Stimulated activated CD4-positive, alpha-beta T cell treated with anti-CD3 and anti-CD28 coated beads, Interleukin-4, amount 100 ng/mL, for 24 hours (primary cell): ENCODE measurements at places on chromosomes 1 and 21.

DNA sequence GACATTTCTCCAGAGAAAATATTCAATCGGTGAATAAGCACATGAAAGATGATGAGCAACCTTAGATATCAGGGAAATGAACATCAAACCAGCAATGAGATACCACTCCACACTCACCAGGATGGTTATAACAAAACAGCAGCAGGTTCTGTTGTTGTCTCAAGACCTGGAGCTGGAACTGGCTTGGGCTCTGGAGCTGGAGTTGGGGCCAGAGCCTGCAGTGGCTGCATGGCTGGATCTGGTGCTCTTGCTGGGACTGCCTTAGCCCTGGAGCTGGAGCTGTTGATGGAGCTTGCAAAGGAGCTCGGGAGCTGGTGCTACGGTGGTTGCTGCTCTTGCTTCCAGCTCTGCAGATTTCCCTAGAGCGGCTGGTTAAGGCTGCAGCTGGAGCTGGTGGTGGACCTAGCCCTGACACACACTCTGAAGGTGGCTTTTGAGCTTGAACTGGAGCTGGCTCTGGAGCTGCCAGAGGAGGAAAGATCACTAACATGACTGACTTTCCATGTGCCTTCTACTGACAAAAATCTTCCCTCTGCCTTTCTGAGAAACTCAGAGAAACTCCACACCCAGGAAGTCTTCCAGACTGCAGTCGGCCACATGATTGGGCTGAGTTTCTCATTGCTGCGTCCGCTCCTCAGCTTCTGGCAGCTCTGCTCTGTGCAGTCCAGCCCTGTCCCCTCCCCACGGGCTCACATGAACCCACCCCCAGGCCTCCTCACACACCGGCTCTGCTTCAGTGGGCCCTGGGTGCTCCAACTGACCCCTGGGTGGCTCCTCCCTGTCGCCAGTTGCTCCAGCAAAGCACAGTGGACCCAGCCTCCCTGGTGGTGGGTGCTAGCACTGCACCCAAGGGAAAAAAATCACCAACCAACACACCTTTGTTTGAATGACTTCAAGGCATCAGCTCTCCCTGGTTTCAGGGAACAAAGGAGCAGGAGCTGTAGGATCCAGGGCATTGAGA is 139.1 kb upstream of the FMN2 start:
- no peak for DNase-seq

- DNase-seq: no peak
These were observed 13.6 kb downstream of the SDCCAG8 start for GRCh38 chr1:243269461-243269801.

DNA sequence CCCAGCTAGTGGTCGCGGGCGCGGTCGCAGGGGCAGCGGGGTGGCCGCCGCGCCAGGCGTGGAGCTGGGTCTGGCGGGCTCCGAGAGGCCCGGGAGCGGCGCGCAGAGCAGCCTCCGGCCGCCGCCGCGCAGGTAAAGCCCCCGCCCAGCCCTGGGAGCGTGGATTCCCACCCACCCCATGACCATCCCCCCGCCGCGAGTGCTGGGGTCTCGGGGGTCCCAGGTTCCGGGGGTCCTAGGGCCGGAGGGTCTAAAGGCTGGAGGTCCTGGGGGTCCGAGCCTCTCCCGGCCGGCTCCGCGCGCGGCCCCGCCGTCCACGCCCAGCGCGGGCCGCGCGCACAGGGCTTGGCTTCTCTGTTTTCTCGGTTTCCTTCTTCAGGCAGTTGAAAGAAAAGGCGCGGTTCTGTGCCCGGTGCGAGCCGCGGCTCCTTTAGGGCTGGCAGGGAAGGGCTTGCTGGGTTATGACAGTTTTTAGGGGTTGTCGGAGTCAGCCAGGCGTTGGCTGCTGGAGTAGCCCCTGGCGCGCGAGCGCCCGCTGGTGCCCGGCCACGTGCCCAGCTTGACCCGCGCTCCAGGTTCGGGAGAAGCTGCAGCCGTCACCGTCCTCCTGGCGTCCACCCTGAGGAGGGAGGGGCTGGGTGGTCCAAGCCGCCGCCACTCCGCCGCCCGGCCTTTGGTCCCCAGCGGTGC is 359 bp downstream of the LRRC3 start:
- DNase-seq: peak; percentile 30

GRCh38 chr1:22225858-22226589 is 83.1 kb upstream of the WNT4 start:
- no peak for DNase-seq

GRCh38 chr1:201353186-201353940 is 24.1 kb downstream of the TNNT2 start:
- no peak for DNase-seq

DNA sequence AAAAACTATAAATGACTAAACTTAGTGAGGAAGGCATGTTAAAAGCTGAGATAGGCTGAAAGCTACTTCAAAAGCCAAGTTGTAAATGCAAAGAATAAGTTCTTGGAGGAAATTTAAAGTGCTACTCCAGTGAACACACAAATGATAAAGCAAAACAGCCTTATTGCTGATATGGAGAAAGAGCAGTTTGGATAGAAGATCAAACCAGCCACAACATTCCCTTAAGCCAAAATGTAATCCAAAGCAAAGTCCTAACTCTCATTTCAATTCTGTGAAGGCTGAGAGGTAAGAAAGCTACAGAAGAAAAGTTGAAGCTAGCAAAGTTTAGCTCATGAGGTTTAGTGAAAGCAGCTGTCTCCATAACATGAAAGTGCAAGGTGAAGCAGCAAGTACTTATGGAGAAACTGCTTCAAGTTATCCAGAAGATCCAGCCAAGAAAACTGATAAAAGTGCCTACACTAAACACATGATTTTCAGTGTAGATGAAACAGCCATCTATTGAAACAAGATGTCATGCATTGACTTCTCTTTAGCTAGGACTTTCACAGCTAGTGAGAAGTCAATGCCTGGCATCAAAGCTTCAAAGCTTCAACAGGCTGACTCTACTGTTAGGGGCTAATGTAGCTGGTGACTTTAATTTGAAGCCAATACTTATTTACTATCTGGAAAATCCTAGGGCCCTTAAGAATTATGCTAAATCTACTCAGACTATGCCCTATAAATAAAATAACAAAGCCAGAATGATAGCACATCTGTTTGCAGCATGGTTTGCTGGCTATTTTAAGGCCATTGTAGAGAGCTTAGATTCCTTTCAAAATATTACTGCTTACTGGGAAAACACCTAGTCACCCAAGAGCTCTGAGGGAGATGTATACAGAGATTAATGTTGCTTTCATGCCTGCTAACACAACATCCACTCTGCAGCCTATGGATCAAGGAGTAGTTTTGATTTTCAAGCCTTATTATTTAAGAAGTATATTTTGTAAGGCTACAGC is 188.6 kb downstream of the EIF4G3 start:
- DNase-seq: no peak

DNA sequence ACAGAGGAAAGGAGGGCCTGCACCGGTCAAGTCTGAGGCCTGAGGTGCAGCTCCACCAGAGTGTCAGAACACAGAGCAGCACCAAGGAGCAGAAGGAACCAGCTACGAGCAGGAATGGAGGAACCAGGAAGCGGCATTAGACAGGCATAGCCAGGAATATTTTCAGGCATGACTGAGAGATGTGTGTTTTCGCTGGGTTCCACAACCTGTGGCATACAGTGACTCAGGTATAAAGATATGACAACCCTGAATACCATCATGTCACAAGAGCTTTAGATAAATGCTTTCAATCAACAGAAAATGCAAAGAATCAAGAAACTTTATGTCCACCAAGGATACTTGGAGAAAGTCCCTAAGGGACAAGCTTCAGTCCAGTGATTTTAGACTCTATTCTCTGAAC is 189.3 kb upstream of the NRIP1 start:
- DNase-seq: no peak

DNA sequence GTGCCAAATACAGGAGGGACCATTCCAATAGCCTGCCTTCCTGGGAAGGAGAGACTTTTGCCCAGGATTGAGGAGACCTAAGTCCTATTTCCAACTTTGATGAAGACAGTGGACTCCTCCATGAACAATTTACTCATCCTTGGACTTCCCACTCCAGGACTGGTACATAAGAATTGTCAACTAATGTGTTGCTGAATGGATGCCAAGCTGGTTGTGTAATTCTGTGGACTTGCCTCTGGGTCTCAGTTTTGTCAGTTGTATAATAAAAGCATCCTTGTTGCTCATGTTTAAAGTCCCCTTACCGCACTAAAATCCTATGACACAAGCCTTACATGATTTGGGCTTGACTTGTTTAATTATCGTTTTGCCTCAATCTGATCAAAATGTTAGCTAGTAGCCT is 13.2 kb upstream of the ZP4 start:
- no peak for DNase-seq

- no peak for DNase-seq
These were observed 45.7 kb downstream of the SLC9A1 start for GRCh38 chr1:27109103-27109822.

DNA sequence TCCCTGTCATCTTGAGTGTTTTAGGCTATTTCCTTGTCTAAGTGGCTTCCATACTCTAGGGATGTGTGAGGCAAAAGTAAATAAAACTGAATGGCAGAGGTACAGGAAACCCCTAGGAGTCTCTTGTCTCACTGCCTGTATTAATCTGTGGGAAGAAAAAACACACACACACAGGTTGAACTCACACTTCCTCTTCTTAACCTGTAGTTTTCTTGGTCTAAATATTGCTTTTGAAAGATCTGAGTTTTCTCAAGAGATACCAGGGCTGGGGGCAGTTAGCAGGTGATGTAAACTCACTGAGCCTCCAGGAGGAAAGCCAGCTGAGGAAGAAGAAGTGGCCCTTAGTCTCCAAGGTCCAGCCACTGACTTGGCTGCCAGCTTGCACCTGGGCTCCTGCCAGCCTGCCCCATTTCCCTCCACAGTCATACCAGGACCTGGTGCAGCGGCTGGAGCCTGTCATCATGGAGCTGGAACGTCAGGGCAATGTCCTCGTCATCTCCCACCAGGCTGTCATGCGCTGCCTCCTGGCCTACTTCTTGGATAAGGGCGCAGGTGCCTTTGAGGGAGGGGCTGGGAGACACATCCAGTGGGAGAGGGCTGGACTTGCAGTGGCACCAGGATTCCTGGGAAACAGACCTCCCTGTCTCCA is 16.9 kb downstream of the PFKFB2 start:
- no peak for DNase-seq

DNA sequence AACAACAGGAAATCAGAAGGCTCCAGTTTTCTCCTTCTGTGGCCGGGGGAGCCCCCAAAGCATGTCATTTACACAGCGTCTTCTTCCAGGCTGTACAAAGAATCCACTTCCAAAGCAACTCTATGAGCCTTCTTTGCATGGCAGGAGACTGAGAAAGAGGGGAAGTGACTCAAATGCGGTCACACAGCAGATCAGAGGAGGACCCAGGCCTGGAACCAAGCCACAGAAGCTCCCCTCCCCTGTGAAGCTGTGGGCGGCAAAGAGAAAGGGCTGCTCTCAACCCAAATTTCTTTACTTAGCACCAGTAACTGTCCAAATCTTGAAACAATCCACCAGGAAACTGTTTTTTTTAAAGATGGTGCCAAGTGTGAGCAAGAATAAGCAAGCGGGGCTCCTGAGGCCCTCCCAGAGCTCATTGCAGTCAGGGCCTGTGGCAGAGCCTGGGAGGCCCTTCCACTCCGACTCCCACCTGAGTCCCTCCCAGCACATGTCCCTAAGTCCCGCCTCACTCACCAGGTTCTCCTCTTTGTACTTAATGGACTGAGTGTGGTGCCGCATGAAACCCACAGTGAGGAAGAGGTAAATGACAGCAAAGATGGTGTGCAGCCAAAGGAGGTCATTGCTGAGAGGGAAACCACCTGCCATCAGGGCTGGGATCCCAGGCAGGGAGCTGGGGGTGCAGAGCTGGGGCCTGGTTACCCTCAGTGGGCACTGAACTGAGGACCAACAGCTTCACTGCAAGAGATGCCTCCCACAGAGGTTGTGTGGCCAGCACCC is 15.9 kb downstream of the TMEM63A start:
- peak; percentile 79 for DNase-seq

- DNase-seq: peak; percentile 24
These were observed 55.9 kb downstream of the PCBP3 start for GRCh38 chr21:45699251-45699942.

DNA sequence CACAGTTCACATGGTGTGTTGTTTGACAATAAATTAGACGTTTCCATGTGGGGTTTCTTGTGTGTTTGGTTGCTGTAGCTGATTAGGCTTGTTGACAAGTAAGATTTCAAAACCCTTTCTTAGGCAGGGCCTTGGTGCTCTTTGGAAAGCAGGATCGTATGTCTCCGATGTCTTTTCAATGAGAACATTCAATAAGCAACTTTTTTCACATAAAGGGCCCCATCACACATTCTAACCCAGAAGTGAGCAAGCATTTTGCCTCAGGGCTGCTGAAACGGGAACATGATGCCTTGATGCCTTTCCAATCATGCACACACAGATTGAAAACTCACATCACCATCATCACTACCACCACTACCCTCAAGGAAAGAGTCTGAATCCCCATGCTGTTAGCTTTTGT is 33.1 kb downstream of the LPAR3 start:
- no peak for DNase-seq
